NAMALWA (cell line): ENCODE measurements at places on chromosomes 3 and 15.

DNA sequence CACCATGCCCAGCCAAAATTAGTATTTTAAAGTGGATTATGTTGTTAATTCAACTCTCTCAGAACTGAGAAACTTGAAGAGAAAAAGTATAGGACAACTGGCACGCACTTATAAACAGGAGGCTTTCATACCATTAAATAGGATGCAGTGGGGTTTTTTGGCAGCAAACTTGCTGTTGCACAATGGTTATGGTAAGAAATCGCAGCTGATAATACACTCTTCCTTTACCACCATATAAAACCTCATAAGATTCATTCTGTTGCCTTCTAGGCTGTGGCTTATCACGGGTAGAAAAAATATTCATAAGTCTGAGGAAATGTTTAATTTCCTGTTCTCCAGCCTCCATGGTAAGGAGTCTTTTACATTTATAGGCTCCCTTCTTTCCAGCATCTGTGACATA, 95.3 kb downstream of the TMCO5A start:
- no peak for DNase-seq

GRCh38 chr15:80380154-80380553, 24.0 kb upstream of the ARNT2 start:
- DNase-seq: no peak

- no peak for DNase-seq
Measured at GRCh38 chr3:149736175-149736952, 15.9 kb downstream of the COMMD2 start.

DNA sequence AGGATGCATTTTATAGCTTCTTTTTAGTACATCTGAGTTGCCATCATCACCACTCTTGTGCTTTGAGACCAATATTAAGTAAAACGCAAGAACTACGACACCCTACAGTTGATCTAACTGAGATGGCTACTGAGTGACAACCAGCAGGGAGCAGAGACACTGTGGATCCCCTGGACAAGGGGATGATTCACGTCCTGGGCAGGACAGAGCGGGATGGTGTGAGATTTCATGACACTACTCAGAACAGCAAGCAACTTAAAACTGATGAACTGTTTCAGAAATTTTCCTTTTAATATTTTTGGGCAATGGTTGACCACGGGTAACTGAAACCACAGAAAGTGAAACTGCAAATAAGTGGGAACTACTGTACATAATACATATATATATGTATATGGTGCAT, 299.2 kb downstream of the ADAMTS17 start:
- peak; percentile 3 for DNase-seq

GRCh38 chr3:37183976-37184375, 9.6 kb upstream of the LRRFIP2 start:
- DNase-seq: no peak

DNA sequence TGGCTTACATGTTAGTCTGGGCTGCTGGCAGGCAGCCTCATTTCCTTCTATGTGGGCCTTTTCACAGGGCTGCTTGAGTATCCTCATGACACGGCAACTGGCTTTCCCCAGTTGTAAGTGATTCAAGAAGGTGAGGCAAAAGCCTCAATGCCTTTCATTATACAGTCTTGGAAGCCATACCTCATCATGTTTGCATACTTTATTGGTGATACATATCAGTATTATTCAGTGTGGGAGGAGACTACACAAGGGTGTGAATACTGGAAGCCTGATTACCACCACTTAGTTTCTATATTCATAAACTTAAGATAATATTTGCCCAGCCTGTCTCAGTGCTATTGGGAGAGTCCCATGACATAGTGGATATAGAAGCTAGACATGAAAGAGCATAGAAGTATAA, 346.8 kb downstream of the SOX2 start:
- DNase-seq: no peak

- DNase-seq: no peak
Measured at GRCh38 chr15:72994534-72995177, 57.6 kb upstream of the NEO1 start.

- DNase-seq: no peak
Measured at GRCh38 chr15:69795601-69796000, 302.1 kb downstream of the TLE3 start.

DNA sequence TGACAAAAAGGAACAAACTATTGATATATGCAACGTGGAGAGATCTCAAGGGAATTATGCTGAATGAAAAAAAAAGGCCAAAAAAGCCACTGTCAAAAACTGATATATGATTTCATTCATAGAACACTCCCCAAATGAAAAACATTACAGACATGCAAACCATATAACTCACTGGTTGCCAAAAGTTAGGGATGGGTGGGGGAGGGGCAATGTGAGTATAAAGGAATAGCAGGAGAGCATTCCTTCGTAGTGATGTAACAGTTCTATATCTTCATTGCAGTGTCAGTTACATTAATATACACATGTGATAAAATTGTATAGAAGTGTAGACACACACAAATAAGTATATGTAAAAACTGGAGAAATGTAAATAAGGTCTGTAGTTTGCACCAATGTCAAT, 12.2 kb downstream of the GBE1 start:
- no peak for DNase-seq

GRCh38 chr3:23796518-23796917, 9.2 kb upstream of the UBE2E1 start:
- DNase-seq: no peak

GRCh38 chr3:25151903-25152295, 276.2 kb upstream of the RARB start:
- DNase-seq: no peak

DNA sequence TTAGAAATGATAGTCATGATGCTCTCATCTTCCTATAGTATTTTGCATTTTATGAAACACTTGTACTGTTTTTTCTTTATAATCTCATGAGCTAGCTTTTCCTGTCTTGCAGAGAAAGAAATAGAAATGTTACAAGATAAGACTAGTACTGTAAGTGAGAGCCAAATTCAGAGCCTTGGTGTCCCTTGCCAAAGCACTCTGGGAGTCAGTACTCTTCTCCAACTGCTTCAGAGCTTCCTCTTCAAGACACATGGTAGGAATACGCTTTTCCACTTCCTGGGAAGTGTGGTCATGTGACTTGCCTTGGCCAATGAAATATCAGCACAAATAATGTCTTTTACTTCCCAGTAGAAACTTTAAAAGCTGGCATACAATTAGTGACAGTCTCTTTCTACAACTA, 112.4 kb downstream of the SEMA6D start:
- peak; percentile 2 for DNase-seq

DNA sequence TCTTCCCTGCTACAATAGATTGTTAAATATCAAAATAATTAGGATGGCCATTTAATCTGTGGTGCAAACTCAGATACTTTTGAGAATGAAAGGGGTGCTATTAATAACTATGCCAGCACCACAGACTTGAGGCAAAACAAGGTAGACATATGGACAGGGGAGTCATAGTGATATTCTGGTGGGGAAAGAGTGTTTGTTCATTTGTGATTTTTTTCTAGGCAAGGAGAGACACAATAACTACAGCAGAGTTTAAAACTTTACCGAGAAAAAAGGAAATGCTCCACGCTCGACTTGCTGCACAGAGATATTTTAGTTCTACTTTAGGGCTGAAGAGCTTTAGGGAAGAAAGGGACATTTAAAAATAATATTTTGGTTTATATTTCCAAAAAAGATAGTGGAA, 611.2 kb upstream of the GRM7 start:
- DNase-seq: peak; percentile 18

DNA sequence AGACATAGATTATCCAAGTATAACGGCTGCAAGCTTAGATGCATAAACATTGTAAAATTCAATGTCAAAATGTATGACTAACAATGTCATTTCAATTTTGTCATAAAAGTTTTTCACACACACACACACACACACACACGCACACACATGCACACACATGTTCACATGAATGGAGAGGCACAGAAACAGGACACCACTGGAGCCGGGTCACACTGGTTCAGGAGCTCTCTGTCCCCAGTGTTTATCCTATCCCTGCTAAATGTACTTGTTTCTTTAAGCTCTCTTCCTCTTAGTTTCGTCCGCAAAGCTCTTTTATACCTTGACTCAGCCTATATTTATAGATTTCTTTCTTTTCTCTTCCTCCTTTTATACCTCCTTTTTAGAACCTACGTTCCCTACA, 249.9 kb downstream of the CADPS start:
- DNase-seq: no peak

DNA sequence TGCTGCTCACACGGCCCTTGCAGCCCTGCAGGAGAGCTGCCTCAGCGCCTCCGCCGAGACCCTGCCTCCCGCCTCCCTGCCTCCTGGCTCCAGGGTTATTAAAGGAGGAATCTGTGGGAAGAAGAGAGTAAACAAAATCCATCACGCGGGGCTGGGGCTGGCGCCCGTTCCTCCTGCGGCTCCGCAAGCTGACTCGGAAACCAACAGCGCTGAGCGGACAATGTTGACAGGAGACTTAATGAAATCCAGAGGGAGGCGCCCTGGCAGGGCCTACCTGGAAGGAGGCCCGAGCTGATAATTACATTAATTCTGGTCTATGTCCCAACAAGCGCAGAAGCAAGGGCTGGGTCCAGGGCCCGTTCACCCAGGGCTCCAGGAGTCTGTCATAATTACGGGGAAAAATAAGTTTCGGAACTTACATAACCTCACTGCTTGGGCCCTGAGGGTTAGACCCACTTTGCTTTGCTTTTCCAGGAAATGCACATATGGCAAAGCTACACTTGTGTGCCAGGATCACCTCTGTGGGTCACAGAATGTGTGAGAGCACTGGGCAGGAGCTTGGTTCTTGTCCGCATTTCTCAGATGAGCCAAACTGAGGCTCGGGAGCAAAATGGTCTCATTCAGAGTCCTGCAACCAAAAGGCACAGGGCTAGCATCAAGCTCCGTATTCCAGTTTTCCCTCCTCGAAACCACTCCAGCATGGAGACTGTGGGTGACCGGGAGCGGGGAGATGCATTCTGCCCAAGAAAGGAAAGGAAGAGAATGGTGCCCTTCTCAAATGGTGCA, 43.8 kb upstream of the SLC6A6 start:
- DNase-seq: no peak

DNA sequence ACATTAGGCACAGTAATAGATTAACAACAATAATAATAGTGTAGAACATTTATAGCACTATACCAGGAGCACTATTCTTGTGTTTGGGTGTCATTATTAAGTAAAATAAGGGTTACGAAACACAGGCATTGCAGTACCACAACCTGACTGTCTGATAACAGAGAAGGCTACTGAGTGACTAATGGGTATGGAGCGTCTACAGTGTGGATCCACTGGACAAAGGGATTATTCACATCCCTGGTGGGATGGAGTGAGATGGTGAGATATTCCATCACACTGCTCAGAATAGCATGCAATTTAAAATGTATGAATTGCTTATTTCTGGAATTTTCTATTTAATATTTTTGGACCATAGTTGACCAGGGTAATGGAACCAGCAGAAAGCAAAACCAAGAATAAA, 18.2 kb downstream of the MINDY4B start:
- DNase-seq: no peak

- peak; percentile 43 for DNase-seq
Measured at GRCh38 chr3:17032407-17033034, 147.8 kb downstream of the PLCL2 start.

- peak; percentile 36 for DNase-seq
Measured at GRCh38 chr3:119700269-119700919, 2.4 kb upstream of the CFAP91 start.

DNA sequence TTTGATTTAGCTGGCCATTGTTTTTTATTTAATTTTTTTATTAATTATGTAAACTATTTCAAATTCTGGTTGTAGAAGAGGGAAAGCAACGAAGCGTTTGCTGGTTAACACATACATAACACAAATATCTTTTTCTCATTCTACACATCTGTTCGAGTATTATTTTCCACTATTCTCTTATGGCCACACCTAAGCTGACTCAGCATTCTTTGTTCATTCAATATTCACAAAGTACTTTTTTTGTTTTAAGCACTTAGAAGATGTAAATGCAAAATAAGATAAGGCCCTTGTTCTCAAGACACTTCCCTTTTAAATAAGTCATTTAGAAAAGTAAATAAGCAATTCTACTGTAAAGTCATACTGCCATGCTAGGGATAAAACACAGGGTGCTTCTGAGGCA, 45.4 kb downstream of the CADM2 start:
- no peak for DNase-seq

GRCh38 chr15:42066764-42067415, 27.5 kb downstream of the PLA2G4D start:
- no peak for DNase-seq

DNA sequence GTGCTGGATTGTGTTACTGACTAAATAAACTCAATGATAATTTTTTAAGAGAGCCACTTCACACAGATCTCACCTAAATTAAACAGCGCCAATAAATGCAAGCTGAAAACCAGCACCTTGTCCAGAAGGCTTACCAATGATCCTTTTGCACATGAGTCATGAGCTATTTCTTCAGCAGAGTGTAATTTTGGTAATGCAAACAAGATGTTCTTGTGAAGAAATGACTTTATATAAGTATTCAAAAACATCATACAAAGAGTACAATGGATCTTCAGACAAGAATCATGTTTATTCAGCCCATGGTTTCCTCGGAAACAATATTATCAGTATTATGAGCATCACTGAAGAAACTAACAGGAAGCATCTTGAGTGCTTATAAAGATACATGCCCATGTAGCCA, 263.8 kb upstream of the UBE2E2 start:
- no peak for DNase-seq

DNA sequence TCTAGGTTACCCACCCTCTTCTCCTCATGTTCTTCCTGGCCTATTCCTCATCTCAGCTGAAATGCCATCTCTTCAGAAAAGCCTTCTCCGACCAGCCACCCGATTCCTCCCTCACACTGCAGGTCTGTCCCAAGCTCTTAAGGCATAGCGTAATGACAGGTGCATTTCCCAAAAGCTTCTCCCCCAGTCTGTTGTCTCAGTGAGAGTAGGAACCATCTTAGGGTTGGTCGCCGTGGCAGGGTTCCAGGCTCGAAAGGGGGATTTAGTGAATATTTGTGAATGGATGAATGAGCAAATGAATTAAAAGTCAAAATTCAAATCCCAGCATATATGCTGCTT, 78.6 kb downstream of the TOP2B start:
- no peak for DNase-seq

DNA sequence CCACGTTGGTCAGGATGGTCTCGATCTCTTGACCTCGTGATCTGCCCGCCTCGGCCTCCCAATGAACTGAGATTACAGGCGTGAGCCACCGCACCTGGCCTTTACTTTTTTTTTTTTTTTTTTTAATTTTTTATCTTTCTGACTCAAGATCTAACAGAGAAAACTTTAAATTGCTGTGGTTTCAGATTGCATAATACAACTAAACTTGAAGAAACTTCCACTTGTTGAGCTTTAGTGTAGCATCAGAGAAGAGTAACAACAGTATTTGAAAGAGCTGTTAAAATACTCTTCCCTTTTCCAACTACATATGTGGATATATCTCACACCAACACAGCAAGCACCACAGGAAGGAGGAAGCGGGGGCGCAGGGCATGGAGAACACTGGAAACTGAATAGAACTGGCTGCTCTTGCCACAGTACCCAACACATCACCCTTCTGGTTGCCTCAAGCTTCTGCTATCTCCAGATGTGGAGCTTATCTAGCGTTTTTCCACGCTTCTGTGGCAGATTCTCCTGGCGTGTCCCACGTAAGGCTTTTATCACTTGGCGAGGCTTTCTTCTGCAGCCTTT, 45.4 kb downstream of the MAP6D1 start:
- no peak for DNase-seq
